Stimulated activated CD4-positive, alpha-beta T cell treated with anti-CD3 and anti-CD28 coated beads, Interleukin-2, amount 100 ng/mL, for 4 hours (primary cell): ENCODE measurements at places on chromosomes 5 and 9.

DNA sequence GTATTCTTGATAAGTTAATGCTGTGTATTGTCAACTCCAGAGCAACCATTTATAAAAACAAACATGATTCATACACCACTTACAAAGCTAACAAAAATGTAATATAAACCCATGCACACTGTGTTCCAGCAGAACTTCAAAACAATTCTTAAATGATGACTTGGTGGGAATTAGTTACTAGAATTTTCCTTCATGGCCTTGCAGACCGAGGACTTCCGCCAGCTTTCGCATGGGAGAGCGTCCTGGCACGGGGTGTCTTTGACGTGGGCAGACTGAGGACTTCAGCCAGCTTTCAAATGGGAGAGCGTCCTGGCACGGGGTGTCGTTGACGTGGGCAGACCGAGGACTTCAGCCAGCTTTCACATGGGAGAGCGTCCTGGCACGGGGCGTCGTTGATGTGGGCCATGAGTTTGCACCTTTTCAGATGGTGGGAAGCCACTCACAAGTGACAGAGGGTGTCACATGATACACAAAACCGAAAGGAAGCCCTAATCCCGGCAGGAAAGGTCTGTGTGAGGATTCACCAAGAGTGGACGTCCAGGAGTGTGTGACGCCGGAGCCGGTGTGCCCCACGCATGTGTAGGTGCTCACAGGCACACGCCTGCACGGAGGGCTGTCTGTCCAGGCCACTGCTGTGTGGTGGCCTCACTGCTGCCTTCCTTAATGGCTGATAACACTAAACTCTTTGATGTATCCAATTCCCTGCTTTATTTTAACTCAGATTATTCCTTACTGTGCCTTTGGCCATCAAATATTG, 211.3 kb upstream of the IRX4 start:
- no peak for DNase-seq

- no peak for DNase-seq
Observed at GRCh38 chr5:74919487-74919886, 53.3 kb upstream of the FAM169A start.

GRCh38 chr9:124657516-124657915, 113.6 kb downstream of the NR6A1 start:
- DNase-seq = no peak

DNA sequence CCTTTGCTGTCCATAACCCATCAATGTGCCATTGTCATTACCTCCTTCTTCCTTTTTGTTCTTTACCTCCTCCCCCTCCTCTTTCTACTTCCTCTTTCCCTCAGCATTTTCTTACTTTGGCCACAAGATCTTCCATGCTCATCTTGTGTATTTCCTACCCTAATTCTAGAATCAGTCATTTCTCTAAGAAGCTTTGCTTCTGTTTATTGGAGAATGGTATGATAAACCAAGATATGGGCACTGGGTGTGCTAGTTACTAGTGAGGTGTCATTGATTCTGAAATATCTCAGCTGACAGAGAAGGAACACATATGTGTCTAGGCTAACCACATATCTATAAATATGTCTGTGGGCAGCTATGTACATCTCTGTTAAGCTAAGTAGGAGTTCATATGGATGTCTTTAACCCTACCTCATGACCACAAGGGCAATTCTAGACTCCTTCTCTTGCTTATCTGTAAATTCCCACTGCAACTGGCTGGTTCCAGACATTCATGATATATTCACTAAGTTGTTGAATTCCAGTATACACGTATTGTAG, 2051.3 kb upstream of the CDH9 start:
- no peak for DNase-seq

- no peak for DNase-seq
Observed at GRCh38 chr5:174759091-174759490, 34.7 kb downstream of the MSX2 start.

- no peak for DNase-seq
Observed at GRCh38 chr5:108505608-108506007, 123.7 kb upstream of the FBXL17 start.

DNA sequence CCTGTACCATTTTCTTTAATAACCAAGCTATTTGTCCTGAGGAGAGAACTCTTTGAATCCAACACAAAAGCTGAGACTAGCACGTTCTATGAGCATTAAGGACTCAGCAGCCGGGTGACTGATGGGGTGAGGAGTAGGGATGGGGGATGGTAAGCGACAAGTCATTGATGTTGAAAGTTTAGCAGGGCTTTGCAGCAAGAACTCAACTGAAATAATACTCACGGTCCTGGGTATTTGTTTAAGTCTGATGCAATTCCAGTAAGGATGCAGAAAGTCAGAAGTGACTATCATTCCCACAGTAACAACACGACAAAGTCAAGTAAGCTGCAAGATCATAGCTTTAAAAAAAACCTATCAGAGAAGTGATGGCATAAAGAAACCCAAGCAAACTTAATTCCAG, 131.1 kb downstream of the ACTL7B start:
- no peak for DNase-seq

GRCh38 chr5:6493681-6494454, 45.2 kb downstream of the UBE2QL1 start:
- no peak for DNase-seq
